WTC11 (cell line): ENCODE measurements at places on chromosomes 3 and 15.
A peak's percentile ranks its signal among the peaks of the same experiment; 100 is the strongest.

DNA sequence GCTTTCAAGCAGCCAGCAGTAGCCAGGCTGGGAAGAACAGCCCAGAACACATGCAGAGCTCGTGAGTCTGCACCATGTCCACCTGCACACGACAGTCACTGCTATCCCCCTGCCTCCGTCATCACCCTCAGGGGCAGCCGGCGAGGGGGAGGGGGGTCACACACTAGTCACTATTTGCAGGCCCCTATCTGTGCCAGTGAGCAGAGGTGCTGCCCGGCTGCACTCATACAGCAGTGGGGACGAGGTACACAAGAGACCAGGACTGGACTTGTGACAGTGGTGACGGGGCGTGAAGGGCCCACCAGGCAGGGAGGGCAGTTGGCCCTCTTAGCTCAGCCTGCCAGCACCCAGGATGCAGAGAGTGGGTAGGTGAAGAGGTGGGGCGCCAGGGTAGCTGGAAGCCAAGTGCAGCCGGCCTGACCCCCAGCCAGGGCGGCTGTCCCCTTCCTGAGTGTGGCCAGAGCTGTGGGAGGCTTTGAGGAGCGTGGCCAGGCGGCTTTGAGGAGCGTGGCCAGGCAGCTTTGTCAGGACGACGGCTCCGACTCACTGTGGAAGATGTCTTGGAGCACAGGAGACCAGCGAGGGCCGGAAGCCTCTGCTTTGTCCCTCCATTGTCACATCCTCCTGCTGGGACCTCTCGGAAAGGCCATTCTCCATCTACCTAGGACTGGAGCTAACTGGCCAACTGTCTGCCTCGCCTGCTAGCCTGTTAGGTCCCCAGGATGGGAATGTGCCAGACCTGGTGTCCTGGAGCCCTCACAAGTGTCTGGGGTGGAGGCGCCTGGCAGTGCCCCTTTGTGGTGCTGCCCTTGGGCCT, 52.1 kb upstream of the FGD5 start:
- no peak for DNase-seq

DNA sequence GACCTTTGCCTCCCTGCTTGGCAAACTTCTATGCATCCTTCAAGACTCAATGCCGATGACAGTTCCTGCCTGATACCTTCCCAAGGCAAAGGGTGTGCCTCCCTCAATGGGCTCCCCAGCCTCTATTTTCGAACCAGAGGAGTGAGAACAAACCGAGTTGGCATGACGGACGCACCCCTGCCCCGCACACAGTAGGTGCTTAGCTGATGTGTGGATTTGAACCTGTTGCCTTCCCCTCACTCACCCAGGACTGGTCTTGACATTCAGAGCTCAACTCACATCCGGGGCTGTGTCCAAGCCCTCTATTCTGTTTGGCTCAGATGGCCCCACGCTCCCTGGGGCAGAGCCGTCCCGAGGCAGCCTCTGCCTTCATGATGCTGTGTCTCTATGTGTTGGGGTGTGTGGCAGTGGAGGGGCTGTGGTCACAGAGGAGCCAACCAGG, 52.2 kb upstream of the SLC6A11 start:
- DNase-seq: no peak

DNA sequence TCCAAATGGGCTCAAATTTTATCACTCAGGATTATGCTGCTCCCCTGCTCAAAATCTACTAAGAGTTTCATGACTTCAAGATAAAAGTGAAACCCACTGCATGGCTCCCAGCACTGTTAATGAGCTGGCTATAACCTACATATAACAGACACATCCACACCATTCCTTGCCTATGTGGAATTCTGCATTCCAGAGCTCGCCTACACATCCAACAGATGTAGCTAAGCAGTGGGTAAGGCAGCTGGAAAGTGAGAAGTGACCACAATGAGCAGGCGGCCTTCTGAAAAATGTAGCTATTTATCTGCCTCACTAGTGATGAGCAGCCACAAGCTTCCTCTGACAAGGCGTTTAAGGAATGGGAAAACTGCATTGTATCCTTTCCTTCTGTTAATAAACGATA, 92.0 kb upstream of the TRIM42 start:
- DNase-seq: no peak

DNA sequence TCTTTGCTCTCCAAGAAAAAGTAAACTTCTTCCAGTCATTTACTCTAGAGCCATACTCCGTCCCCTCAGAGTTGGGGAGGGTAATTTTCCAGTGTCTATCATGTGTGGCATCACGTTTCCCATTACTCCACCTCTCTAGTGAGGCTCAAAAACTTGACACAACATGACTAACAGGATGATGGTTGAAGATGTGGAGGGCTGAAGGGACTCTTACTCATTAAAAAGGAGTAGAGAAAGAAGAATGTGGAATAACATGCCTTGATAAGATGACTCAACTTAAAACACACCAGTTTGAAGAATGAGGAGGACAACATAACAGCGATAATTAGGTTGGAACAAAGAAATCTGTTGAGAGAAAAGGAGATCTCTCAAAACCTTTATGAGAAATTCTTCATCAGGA, 894.3 kb downstream of the OTOL1 start:
- DNase-seq: no peak

DNA sequence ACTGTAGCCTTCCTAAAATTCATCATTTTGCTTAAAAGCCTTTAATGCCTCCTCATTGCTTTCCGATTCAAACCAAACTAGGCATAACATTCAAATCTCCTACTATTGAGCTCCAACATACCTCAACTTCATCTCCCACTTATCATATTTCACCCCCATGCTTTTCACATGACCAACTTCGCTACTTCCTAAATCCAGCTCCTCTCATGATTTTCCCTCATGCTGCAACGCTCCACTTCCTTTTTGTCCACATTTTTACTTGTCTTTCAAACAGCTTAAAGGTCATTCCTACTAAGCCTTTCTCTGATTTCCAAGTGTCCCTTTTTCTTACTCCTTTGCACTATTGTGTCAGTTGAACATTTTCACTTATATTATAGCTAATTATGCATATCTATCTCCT, 20.3 kb upstream of the ANXA2 start:
- DNase-seq: no peak

- DNase-seq: no peak
Measured at GRCh38 chr3:18351823-18352744, 73.1 kb downstream of the SATB1 start.

- DNase-seq: peak; percentile 97
Measured at GRCh38 chr15:64893481-64894394, 18.0 kb upstream of the ANKDD1A start.

GRCh38 chr3:177603148-177603603, 405.9 kb upstream of the TBL1XR1 start:
- no peak for DNase-seq

- DNase-seq: no peak
Measured at GRCh38 chr3:192340031-192340430, 387.3 kb downstream of the FGF12 start.

DNA sequence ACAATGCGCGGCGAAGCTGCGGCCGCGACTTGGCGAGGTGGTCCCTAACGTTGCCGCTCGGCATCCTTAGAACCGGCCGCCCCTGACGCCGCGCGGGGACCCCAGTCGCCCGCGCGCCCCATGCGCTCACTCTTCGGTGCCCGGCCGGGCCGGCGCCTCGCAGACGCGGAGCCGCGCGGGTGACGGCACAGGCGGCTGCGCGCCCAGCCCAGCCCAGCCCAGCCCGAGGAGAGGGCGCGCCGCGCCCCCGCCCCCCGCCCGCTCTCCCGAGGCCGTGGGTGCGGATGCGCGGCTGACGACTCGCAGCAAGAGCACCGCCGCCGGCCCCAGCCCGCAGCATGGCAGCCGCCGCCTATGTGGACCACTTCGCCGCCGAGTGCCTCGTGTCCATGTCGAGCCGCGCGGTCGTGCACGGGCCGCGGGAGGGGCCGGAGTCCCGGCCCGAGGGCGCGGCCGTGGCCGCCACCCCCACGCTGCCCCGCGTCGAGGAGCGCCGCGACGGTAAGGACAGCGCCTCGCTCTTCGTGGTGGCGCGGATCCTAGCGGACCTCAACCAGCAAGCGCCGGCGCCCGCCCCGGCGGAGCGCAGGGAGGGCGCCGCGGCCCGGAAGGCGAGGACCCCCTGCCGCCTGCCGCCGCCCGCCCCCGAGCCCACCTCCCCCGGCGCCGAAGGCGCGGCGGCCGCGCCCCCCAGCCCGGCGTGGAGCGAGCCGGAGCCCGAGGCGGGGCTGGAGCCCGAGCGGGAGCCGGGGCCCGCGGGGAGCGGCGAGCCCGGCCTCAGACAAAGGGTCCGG, 437 bp downstream of the KLF13 start:
- DNase-seq: no peak

DNA sequence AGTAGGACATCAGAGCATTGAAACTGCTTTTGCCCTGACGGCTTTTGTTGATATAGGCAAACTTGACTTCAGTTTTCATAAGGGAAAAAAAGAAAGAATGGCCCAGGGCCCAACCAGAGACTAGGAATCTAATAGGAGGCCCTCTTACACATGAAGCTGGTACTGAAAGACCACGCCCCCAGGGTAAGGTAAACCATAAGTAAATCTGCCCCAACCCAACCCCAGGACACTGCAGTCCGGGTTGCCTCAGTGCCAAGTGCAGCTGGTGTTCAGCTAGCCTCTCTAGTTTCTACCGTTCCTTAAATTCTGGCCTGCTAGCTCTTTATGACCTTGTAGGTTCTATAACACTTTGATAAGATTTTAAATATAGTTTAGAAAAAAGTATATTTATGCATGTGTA, 136.7 kb downstream of the AQP9 start:
- no peak for DNase-seq

- DNase-seq: no peak
Measured at GRCh38 chr3:40782111-40782721, 257.5 kb downstream of the ZNF621 start.
